ENCODE measurements at places on chromosomes 1 and 21.

- DNase-seq = no peak
Measured at GRCh38 chr21:35593000-35593502, 467.3 kb downstream of the SETD4 start.

DNA sequence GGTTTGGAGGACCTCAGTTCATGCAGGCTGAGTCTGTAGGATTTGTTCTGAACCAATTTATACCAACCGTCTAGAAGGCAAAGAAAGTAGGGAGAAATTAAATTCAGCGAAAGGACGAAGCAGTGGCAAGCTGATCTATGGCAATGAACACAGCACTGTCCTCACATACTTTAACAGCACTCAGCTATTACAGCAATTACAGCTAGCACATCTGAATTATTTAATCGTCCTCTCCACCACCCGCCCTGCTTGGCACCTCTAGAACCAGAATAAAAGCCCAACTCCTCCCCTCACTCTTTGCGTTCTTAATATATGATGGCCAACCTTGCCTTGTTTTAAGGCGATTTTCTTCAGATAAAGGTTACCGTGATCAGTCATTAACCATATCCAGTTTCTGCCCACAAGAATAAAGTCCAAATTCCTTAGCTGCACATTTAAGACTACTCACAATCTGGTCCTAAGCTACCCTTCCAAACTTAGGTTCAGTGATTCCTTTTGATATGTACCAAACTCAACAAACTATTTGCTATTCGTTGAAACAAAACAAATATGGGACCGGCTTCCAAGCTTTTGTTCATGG is 169.4 kb upstream of the ESRRG start:
- DNase-seq = no peak

- no peak for DNase-seq
Measured at GRCh38 chr1:66462313-66462712, 71.6 kb upstream of the SGIP1 start.

GRCh38 chr1:188735567-188735966 is 1742.1 kb downstream of the BRINP3 start:
- DNase-seq = no peak

- DNase-seq = no peak
Measured at GRCh38 chr1:229148041-229148671, 122.8 kb upstream of the RAB4A start.
